ENCODE measurements at places on chromosomes 2 and 18.

- DNase-seq, result no peak
These were observed 36.1 kb upstream of the TWIST2 start for GRCh38 chr2:238811759-238812158.

DNA sequence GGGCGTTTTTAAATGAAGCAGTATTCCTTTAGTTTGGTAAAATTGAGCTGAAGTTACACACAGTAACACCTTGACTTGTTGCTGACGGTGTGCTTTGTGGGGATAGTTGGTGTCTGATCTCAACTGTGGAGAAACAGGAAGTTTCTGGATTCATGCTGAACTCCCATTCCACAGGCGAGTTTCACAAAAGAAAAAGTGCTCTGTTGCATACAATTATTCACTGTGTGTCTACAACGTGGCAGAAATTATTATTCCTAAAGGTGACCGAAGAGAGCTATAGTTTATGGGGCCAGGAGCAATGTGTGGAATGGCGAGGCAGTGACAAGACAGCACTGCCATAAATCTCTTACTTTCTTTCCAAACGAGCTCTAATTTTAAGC is 463 bp upstream of the CABYR start:
- DNase-seq, result no peak

- no peak for DNase-seq
These were observed 46.0 kb upstream of the MBP start for GRCh38 chr18:77178559-77178958.

DNA sequence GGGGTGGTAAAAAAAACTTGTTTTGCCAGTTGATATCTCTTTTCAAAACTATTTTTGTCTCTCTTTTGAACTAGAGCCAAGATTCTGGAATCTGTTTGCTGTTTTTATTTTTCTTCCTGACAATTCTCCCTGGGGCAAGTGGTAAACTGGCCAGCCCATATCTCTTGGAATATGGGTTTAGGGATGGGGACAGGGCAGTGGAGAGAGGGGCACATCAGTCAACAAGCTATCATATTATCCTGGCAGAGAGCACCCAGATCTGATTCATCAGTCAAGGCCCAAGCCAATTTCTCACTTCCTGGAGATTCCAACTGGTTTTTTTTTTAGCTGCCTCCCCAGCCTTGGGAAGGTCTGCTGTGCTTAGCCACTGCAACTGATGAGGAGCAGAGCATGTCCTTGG is 52.3 kb downstream of the ARHGAP28 start:
- no peak for DNase-seq

DNA sequence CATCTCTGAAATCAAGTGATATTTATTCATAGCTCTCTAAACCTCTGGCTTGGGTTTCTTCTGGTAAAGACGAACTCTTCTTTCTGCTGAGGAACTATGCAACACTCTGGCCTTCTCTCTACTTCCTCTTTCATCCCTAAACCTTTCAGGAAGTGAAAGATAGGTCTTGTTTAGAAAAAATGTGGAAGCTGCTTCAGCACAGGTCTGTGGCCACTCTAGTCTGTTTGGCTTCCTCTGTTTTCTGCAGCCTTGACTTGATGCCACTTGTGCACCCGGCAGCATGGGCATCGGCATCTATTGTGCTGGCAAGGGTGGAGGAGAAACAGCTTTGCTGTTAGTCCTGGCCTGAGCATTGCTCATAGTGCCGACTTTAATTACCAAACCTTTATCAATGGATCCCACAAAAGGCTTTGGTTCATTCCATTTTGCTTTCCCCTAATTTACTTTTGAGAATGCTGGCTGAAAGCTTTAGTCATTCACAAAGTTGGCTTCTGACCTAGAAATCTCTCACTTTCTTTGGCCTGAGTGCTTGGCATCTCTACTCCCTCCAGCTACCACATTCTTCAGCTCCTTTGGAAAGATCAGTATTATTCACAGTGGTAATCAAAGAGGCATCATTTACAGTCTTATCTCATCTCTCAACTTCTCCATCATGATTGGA is 32.0 kb upstream of the GPR39 start:
- no peak for DNase-seq

DNA sequence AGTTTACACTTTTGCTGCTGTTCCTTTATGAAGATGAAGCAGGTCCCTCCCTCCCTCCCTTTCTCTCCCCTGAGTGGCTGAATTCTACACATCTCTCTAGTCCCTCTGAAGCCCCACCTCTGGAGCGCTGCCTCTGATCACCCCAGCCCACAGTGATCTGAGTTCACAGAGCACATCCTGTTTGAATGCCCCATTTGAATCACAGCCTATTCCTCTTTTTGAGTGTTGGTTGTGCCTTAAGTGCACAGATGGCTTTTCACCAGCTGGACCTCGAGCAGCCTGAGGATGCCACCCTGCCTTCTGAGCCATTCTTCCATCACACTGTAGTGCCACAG is 87.1 kb downstream of the ITGB1BP1 start:
- DNase-seq, result no peak

GRCh38 chr2:182522972-182523473 is 96.2 kb upstream of the PDE1A start:
- DNase-seq, result peak; percentile 46

GRCh38 chr2:220337611-220338440 is 710.4 kb downstream of the SLC4A3 start:
- DNase-seq, result no peak

DNA sequence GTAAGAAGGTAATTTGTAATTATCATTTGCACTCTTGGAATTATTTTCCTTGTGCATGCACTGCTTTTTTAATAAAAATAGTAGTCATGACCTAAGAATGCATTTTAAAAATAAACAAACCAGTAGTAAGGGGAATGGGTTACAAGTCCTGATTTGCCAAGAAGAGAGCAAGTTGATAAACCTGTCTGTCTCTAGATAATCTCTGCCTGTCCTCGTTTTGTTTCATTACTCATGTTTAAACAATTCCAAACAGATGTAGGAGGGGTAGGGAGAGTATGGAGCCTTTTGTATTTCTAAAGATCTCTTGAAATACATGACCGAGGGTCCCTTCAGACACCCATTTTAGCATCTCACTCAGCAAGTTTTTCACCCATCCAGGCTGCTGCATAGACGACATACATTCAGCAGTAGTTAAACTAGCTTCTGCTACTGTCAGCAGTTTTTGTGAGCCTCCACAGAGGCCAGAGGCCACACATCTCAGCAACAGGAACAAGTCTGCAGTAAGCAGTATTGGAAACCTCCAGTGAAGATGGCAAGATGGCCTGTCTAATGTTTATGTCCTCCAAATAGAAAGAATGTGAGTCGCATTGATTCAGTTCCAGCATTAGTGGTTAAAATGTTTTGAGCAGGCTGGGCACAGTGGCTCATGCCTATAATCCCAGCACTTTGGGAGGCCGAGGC is 2.3 kb upstream of the EXOC6B start:
- DNase-seq, result no peak

GRCh38 chr2:101307950-101308431 is 510 bp downstream of the RNF149 start:
- DNase-seq, result no peak

- no peak for DNase-seq
These were observed 36.2 kb downstream of the HAT1 start for GRCh38 chr2:171958475-171958874.

- no peak for DNase-seq
These were observed 36.3 kb downstream of the RTN4 start for GRCh38 chr2:55013936-55014335.

GRCh38 chr2:43233218-43234212 is 7.1 kb upstream of the ZFP36L2 start:
- no peak for DNase-seq

- DNase-seq, result no peak
These were observed 56.2 kb downstream of the BIN1 start for GRCh38 chr2:127050803-127051115.
